Fibroblast of the conjunctiva (primary cell): ENCODE measurements at places on chromosomes 4 and X.

- DNase-seq: no peak
Observed at GRCh38 chrX:32448320-32448719, 763.0 kb downstream of the DMD start.

DNA sequence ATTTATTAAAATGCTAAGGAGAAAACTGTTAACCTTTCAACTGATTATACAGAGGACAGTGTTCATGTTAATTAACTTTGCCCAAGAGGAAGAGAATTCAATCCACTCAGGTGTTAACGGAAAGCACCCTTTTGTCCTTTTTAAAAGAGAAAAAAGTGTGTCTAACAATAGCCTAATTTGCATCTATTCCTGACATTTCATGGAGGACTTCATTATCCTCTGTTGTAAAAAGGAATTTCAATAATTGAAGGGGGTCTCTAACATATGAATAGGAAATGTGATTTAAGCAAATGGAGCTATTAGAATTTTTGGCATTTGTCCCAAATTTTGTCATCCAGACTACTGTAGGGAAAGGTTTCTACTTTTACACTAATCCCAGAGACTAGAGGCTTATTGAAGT, 44.6 kb upstream of the GC start:
- no peak for DNase-seq

GRCh38 chr4:150960079-150960478, 55.0 kb downstream of the LRBA start:
- peak; percentile 17 for DNase-seq

DNA sequence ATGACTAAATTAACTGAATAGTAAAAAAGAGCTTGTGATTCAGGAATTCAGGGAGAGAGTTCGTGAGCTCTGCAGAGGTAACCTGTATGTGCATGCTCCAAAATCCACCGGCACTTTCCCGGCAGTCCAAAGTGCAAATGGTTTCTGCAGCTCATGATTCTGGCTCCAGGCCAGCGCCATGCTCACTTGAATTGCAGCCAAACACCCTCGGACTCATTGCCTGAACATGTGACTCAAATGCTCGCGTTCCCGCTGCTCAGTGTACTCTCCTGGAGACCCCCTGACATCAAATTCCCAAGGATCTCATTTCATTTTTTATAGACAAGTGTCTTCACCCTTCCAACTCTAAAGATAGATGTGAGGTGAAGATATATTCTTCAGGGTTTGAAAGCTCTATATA, 44.1 kb upstream of the SH3RF1 start:
- DNase-seq: peak; percentile 16

DNA sequence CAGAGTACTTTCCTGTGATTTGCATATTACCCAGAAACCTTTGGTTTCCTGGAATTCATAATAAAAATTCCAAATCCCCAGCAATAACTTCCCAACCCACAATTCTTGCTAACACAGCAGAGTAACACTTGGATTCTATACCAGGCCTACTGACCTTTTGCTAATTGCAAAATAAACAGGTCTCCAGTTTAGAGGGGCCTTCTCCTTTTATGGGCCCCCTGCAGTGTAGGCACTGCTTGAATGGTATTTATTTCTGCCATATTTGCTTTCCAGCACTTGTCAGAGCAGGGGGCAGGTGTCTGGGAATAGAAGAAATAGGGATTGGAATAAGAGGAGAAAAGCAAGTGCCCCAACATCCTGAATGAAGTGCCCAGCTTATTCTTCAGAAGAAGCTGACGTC, 25.3 kb upstream of the GPC3 start:
- DNase-seq: no peak

DNA sequence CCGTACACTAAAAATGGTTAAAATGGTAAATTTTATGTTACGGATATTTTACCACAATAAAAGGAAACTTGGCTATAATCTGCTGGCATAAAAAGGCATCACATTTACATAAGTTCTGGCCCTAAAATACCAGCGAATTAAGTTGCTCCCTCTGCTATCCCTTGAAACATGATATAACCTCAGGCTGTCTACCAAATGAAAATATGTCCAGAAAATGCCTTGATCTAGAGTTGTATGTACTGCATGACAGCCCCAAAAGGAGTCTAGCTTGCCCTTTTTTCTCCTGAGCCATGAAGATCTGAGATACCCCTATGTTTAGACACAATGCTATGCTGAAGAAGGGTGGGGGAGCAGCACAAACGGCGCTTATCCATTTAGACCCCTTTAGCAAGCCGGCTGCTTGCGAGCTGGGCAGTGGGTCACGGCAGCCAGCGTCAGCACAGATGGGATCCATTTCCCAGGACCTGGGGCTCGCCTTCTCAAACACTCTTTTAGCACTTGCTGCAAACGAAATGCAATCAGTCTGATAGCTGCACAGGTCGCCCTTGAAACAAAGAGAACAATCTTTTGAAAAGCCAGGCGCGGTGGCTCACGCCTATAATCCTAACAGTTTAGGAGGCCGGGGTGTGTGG, 77.0 kb downstream of the AFAP1 start:
- DNase-seq: no peak

- no peak for DNase-seq
Observed at GRCh38 chr4:112895811-112896608, 153.4 kb upstream of the ANK2 start.

- no peak for DNase-seq
Observed at GRCh38 chrX:7164174-7164573, 16.2 kb upstream of the PUDP start.

DNA sequence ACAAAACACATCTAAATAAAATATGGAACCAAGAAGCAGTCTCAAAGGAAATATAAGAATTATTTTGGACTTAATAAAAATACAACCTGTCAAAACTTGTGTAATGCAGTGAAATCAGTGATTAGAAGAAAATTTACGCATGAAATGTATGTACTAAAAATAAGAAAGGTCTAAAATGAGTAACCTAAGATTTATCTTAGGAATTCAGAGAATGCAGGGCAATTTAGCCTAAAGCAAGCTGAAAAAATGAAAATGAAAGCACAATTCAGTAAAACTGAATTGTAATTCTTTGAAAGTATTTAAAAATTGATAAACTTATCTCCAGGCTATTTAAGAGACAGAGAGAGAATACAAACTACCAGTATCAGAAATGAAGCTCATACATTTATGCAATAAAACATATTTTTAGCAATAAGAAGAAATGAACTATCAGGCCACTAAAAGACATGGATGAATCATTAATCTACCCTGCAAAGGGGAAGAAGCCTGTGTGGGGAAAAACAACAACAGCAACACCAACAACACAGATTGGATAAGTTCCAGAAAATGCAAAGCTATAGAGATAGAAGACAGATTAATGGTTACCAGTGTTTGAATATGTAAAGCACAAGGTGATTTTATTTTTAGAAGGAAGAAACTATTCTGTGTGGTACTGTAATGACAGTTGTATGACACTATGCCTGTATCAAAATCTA, 442.0 kb upstream of the ADGRL3 start:
- DNase-seq: no peak

DNA sequence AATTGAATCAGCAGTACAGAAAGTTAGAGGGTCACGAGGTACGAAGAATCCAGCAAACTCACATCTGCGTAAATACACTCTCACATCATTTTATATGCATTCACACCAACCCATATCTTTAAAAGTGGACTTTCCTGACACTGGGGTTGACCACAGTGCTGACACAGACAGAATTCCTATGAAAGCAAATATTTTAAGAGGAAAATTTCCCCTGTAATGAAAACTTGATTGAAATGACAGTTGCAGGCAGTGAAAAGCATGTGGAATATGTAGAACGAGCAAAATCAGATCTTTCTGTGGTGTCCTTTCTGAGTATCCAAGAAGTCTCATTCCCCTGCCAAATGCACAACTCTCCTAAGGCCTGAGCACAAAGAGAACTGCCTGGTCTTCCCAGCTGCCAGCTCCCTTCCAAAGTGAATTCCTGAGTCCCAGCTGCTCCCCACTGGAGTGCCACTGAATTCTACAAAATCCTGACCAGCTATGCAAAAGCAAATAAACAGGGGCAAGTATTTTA, 50.5 kb upstream of the FAM9C start:
- DNase-seq: no peak

- DNase-seq: peak; percentile 10
Observed at GRCh38 chr4:186557486-186557885, 2.1 kb upstream of the MTNR1A start.

DNA sequence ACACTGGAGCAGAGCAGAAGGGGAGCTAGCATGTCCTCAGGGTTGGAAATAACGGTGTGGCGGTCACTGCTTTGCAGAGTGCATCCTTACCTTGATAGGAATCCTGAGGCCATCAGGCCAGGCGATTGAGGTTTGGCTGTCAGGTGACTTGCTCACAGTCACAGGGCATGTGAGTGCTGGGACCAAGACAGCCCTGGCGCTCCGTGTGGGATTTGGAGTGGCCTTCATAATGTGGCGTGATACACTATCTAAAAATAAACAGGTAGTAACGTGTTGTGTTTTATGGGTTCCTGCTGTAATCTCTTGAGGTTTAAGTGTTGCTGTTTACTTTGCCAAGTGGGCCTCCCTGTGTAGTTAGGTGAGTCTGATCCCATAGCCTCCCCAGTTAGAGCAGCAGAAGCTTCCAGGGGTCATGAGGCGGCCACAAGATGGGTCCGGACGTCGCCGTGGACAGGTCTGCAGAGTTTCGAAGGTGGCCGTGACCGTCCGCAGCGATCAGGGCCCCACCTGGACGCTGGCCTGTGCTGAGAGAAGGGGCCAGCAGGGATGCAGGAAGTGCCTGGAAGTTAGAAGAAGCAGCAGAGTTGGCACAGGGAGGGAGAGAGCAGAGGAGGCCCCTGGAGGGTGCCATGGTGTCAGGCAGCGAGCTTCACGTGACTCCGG, 27.7 kb downstream of the RGS12 start:
- no peak for DNase-seq

- no peak for DNase-seq
Observed at GRCh38 chrX:131571348-131571747, 27.5 kb downstream of the OR13H1 start.

GRCh38 chr4:168534535-168534934, 37.7 kb downstream of the PALLD start:
- DNase-seq: no peak

GRCh38 chr4:56743550-56743949, 62.5 kb upstream of the HOPX start:
- no peak for DNase-seq

GRCh38 chr4:70714079-70714887, 7.5 kb upstream of the RUFY3 start:
- no peak for DNase-seq

DNA sequence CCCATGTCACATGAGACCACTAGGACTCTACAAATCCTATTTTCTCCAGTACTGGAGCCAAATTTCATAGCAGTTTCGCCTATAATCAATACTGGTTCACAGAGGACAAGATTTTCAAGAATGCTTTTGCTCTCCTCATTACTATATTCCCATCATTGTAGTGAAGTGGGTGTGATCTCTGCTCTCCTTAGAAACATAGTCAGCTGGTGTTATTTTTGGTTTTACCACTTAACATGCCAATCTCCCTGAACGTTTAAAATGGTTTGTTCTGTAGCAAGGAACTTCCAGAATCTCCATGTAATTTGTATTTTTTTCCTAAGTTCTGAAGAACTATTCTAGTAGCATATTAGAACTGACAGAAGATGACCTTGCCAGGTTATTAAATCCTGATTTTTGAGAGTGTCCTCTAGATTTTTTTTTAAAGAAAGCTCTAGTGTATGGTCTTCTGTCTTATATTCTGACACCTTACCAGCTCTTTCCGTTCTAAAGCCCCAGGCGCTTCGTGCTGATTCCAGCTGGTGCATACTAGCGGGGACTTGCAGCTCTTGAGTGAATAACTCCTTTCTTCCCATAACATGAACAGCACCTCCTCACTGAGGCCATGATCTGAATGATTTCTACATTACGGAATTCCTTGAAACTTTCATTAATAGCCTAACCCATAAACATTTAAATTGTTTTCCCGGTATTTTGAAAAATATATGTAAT, 1372.9 kb downstream of the TECRL start:
- DNase-seq: no peak
